Adrenal gland (tissue), 19 donors: ENCODE measurements at places on chromosomes 16 and 17. TPM values are rescaled to one million over a fixed set of nuclear protein-coding genes. Genes with fewer than 3 reads are reported as not detected.

LGALS9B gene
- total RNA-seq, result not detected

SLC12A3 gene
- not detected for total RNA-seq

ABI3 gene
- total RNA-seq, result 2.4 TPM

KRT33A gene
- not detected for total RNA-seq

SAMD14 gene
- total RNA-seq, result 2.7 TPM

GPRC5B gene
- total RNA-seq, result 21.1 TPM

DNA sequence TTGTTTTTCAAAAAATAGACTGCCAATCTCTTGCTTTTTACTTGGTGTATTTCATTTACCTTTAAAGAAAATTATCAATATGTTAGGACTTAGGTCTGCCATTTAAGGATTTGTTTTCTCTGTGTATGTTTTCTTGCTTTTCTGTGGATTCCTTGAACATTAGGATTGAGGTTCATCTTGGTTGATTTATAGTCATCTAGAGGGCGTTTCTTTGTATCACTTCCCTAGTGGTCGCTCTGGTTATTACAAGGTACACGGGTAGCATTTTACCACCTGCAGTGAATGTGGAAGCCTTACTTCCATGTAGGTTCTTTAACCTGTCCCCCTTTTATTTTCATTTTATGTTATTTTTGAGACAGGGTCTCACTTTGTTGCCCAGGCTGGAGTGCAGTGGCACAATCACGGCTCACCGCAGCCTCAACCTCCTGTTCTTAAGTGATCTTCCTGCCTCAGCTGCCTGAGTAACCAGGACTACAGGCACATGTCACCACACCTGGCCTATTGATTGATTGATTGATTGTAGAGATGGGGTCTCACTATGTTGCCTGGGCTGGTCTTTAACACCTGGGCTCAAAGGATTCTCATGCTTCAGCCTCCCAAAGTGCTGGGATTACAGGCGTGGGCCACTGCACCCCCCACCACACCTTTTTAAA lies 35.2 kb upstream of the CBX4 start:
- H3K27ac ChIP-seq, result no peak overlapping the region
- no peak for DNase-seq
- H3K36me3 ChIP-seq, result no peaks in the 10 kb centered on the region
- peaks cover 6% of the 10 kb centered on the region for H3K27me3 ChIP-seq
- no peak overlapping the region for H3K4me3 ChIP-seq

DNA sequence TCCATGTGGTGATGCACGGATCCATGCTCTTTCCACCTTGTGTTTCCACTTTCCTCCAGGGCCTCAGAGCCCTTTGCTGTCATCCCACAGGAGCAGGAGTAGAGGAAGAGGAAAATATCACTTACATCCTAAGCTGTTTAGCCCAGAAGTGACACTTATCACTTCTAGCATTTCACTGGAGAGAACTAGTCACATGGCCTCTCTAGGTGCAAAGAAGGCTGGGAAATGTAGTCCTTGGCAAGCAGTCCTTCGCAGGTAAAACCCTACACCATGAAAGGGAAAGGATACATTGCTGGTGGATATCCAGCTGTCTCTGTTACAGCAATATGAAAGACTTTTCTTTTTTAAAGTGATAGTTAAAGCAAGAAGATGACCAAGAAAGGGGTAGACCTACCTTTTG lies 185.9 kb downstream of the RGS9 start:
- no peaks in the 10 kb centered on the region for H3K4me1 ChIP-seq
- no peaks in the 10 kb centered on the region for H3K36me3 ChIP-seq
- no peak overlapping the region for H3K4me3 ChIP-seq
- H3K27ac ChIP-seq, result no peak overlapping the region

GRCh38 chr17:43359469-43360110 lies 39.2 kb upstream of the ARL4D start:
- H3K36me3 ChIP-seq, result no peaks in the 10 kb centered on the region
- peak overlapping the region; percentile 45 for H3K4me3 ChIP-seq
- peak overlapping the region; percentile 98 for H3K27ac ChIP-seq

GRCh38 chr16:53805752-53806151 lies 101.8 kb downstream of the FTO start:
- no peak for DNase-seq
- H3K36me3 ChIP-seq, result no peaks in the 10 kb centered on the region
- no peak overlapping the region for H3K4me3 ChIP-seq

- no peaks in the 10 kb centered on the region for H3K27me3 ChIP-seq
- no peak for DNase-seq
- H3K4me1 ChIP-seq, result no peaks in the 10 kb centered on the region
Measured at GRCh38 chr16:78882751-78883150, 717.8 kb downstream of the MAF start.

DNA sequence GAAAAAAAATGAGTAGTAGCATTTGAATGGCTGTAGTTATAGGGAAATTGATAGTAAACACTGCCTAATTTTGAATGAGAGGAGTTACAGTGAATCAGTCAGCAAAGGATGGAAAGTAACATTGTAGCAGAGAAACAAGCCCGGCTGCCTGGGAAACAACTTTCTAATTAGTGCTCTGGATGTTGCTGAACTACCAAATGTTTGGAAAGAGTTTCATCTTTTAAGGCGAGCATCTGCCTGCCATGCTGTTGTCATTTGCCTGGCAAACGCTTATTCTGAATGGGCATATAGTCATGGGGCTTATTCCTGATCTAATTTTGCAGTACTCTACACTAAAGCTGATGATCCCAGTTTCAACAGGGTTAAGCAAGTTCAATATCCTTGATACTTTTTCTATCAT lies 138.6 kb downstream of the CDH11 start:
- no peak overlapping the region for H3K4me3 ChIP-seq
- DNase-seq, result no peak
- no peaks in the 10 kb centered on the region for H3K4me1 ChIP-seq
- H3K27me3 ChIP-seq, result no peaks in the 10 kb centered on the region
- peaks cover 6% of the 10 kb centered on the region for H3K36me3 ChIP-seq
- no peak overlapping the region for H3K27ac ChIP-seq

DNA sequence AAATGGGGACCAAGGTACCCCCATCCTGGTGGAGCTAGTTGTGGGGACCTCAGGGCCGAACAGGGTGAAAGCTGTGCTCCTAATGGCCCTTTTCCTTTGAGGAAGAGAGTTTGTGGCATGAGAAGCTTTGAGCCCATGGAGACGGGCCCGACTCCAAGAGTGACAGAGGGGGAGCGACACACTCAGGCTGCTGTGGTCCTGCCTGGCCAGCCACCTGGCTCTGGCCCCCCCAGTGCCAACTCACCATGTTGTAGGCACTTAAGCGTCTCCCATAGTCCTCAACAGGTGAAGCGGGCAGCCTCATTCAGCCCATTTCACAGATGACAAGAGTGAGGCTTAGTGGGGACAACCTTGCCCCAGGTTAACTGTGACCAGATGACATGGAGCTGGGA lies 1.6 kb downstream of the IL21R start:
- no peaks in the 10 kb centered on the region for H3K36me3 ChIP-seq
- H3K4me3 ChIP-seq, result no peak overlapping the region
- H3K27me3 ChIP-seq, result peaks cover 5% of the 10 kb centered on the region
- no peak for DNase-seq
- H3K27ac ChIP-seq, result no peak overlapping the region

DNA sequence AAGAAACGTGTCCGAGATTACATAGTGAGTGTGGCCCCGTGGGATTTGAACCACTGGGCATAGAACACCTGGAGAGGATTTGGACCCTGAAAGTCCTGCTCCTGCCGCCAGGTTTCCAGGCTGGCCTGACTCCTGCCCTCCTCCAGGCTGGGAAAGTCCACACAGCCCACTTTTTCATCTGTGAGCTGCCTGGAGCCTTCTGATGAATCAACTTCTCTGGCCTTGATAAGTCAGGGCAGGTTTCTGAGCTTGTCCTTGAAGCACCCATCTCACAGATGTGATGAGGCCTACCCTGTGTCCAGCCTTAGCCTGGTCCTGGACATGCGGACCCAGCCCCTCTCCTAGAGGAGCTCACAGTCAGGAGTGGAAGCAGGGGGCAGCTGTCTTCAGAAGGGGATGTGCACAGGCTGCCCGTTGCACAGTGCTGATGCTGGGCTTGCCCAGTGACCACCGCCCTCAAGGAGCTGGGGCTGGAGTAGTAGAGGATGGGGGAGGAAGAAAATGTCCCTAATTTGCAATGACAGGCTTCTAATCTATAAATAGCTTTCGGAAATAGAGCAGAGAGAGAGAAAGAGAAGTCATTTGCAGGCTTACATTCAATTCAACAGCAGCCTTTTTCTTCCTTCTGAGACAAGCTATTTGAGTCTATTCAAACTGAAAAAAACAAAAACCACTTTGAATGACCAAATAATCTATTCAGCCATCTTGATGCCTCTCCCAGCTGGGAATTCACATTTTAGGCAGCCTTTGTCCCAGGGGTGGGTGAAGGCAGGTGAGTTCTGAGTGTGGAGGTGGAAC lies 73.5 kb upstream of the DNAJA2 start:
- no peaks in the 10 kb centered on the region for H3K36me3 ChIP-seq
- H3K27ac ChIP-seq, result no peak overlapping the region
- no peak for DNase-seq
- peaks cover 8% of the 10 kb centered on the region for H3K4me1 ChIP-seq

GRCh38 chr16:31113121-31114120 lies 4.0 kb upstream of the KAT8 start:
- no peak overlapping the region for H3K4me3 ChIP-seq
- peaks cover 38% of the 10 kb centered on the region for H3K4me1 ChIP-seq
- DNase-seq, result no peak
- no peaks in the 10 kb centered on the region for H3K36me3 ChIP-seq
- H3K27ac ChIP-seq, result peak overlapping the region; percentile 86
- no peaks in the 10 kb centered on the region for H3K27me3 ChIP-seq

- no peaks in the 10 kb centered on the region for H3K36me3 ChIP-seq
- H3K27me3 ChIP-seq, result peaks cover 22% of the 10 kb centered on the region
- no peak overlapping the region for H3K4me3 ChIP-seq
- H3K4me1 ChIP-seq, result no peaks in the 10 kb centered on the region
- no peak for DNase-seq
Measured at GRCh38 chr16:77435272-77435820, 512 bp upstream of the ADAMTS18 start.

DNA sequence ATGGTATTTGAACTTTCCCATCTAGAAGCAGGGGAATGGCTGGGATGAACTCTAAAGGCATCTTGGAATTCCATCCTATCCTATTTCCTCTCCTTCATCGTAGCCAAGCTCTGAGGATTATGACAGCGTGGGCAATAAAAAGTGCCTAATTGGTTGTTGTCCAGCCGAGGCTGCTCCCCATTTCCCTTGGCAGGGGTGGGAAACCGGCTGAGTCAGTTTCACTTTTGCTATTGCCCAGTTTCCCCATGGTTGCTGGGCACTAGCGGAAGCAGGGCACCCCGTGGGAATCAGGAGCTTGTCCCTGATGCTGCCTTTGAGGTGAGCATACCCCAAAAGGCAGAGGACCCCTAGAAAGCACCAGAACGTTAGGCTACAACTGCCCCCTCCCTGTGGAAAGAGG lies 13.8 kb upstream of the SP2 start:
- no peaks in the 10 kb centered on the region for H3K36me3 ChIP-seq
- peaks cover 28% of the 10 kb centered on the region for H3K4me1 ChIP-seq
- peak overlapping the region; percentile 26 for H3K27ac ChIP-seq
- peak; percentile 39 for DNase-seq

DNA sequence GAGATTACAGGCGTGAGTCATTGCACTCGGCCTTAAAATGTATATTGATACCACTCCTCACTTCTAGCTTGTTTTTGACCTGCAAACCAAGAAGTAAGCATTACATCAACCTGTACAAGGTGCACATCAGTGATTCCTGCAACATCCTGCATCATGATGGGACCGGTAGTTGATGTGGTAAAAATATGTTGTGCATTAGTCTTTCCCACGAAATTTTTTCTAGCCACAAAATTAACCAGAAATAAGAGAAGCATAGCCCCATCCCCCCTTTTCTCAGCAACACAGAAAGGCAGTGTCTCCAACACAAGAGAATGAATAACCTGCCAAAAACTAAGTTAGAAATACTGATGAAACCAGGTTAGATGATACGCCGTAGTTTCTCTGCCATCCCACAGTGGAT lies 21.1 kb upstream of the NSMCE1 start:
- H3K36me3 ChIP-seq, result no peaks in the 10 kb centered on the region
- no peak overlapping the region for H3K4me3 ChIP-seq
- peaks cover 4% of the 10 kb centered on the region for H3K4me1 ChIP-seq
- no peak for DNase-seq
- no peak overlapping the region for H3K27ac ChIP-seq

- no peak overlapping the region for H3K4me3 ChIP-seq
- H3K27ac ChIP-seq, result no peak overlapping the region
- no peaks in the 10 kb centered on the region for H3K36me3 ChIP-seq
Measured at GRCh38 chr17:49996495-49997300, 1.7 kb upstream of the DLX3 start.

DNA sequence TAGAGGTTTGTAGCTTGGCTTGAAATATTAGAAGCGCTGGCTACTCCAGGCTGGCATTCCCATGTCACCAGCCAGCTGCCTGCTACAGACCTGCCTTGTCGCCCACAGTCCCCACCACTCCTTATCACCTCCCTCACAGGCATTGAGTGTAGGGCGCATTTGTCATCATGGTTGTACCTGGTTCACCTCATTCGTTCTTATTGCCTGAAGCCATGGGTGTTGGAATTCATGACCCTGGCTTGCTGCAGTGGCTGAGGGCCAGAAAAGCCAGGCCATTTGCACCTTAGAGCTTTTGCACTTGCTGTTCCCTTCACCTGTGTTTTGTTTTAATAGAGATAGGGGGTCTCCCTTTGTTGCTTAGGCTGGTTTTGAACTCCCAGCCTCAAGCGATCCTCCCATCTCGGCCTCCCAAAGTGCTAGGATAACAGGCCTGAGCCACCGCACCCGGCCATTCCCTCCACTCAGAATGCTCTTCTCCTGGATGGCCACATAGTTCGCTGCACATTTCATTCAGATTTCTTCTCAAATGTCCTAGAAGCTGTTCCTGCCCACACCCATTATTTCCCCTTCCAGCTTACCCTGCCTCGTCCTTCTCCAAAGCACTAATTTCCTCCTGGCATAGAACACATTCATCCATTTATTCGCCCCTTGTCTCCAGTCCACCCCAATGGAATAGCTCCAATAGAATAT lies 97.6 kb downstream of the C16orf78 start:
- H3K27me3 ChIP-seq, result no peaks in the 10 kb centered on the region
- no peak overlapping the region for H3K4me3 ChIP-seq
- no peak overlapping the region for H3K27ac ChIP-seq
- no peaks in the 10 kb centered on the region for H3K4me1 ChIP-seq
- H3K36me3 ChIP-seq, result no peaks in the 10 kb centered on the region
- DNase-seq, result no peak

GRCh38 chr17:65362826-65363225 lies 198.6 kb downstream of the AXIN2 start:
- no peak overlapping the region for H3K27ac ChIP-seq
- no peaks in the 10 kb centered on the region for H3K27me3 ChIP-seq
- no peak for DNase-seq
- H3K36me3 ChIP-seq, result no peaks in the 10 kb centered on the region
- H3K4me1 ChIP-seq, result no peaks in the 10 kb centered on the region

GRCh38 chr17:74502861-74503260 lies 28.4 kb downstream of the CD300LB start:
- no peak overlapping the region for H3K27ac ChIP-seq
- DNase-seq, result no peak
- H3K27me3 ChIP-seq, result no peaks in the 10 kb centered on the region
- no peaks in the 10 kb centered on the region for H3K4me1 ChIP-seq
